Activated CD4-positive, alpha-beta T cell treated with anti-CD3 and anti-CD28 coated beads for 1 hour (primary cell): ENCODE measurements at places on chromosomes 6 and 20.

GRCh38 chr6:132418235-132418965 lies 17.1 kb upstream of the MOXD1 start:
- no peak for DNase-seq

GRCh38 chr6:166851911-166852310 lies 104.4 kb downstream of the RNASET2 start:
- no peak for DNase-seq

DNA sequence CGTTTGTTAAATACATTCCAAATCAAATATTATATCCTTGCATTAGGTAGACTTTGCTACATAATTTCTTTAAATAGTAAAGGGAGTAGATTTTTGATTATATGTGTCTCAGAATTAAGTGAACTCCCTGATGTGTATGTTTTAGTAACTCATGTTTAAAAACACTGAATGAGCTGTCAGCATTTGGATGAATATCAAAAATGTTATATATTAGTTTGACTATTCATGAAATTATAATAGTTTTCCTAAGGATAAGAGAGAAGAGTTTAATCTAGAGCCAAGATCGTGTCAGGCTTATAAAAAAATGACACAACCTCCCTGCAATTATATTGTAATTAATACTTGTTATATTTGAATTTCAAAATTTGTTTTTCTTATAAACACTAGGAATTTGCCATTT lies 195.2 kb downstream of the COL19A1 start:
- no peak for DNase-seq

- DNase-seq = no peak
Observed at GRCh38 chr6:112253841-112254816, at the start of gene LAMA4. TSS of gene LAMA4 (minus strand) at chr6:112254567. CDS start at chr6:112254150, 417 bp downstream.

- no peak for DNase-seq
Observed at GRCh38 chr6:107540465-107540857, 50.5 kb downstream of the SOBP start.

DNA sequence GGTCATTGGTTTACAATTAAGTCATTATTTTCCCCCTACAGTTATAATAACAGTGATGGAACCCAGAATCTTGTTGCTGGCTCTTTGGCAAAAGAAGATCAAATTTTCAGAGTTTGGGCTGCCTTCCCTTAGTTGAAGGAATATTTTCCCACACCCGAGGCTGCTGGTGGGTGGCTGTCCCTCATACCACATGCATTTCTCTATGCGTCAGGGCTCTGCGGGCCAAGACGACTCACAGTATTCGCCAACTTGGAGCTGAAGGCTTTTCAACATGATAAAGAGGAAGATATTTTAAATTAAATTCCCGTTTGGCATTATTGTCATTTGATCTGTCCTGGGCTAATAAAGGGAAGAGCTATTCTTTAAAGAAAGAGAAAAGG lies 102.2 kb upstream of the SASH1 start:
- no peak for DNase-seq

GRCh38 chr6:138440758-138441357 lies 36.8 kb downstream of the HEBP2 start:
- DNase-seq = no peak

DNA sequence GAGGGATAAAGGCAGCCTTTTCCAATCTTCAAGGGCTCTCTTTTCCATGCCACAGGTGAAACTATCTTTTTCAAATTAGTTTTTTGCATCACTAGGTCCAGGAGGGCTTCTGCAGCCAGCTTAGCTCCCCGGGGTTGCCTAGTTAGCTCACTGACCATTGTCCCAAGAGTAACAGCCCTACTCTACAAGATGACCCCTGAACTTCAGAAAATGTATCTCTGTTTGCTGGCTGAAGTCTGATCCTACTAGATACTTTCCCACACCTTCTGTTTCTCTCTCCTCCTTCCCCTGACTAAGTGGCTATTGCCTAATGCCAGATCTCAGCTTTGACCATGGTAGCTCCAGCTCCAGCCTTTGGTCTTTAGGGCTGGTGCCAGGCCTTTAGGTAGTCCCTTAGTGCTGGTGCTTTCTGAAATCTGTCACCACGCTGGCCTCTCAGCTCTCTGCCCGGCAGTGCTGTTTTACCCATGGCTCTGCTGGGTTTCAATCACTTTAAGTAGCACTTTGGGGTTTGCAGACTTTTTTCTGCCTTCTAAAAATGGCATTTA lies 255.1 kb downstream of the RNGTT start:
- no peak for DNase-seq

- DNase-seq = no peak
Observed at GRCh38 chr6:21188505-21189223, 404.9 kb upstream of the SOX4 start.

DNA sequence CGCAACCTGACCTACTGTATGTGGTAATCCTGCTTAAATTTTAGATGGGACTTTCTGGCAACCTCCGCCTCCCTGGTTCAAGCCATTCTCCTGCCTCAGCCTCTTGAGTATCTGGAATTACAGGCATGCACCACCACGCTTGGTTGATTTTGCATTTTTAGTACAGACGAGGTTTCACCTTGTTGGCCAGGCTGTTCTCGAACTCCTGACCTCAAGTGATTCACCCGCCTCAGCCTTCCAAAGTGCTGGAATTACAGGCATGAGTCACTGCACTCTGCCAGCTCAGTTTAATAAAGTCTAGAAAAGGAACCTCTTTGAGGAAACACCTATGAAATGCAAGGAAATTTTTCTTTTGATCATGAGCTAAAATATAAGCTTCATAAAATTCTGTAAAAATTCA lies 9.0 kb upstream of the PLCB4 start:
- no peak for DNase-seq

GRCh38 chr6:37204014-37204751 lies 34.2 kb downstream of the PIM1 start:
- DNase-seq = no peak

DNA sequence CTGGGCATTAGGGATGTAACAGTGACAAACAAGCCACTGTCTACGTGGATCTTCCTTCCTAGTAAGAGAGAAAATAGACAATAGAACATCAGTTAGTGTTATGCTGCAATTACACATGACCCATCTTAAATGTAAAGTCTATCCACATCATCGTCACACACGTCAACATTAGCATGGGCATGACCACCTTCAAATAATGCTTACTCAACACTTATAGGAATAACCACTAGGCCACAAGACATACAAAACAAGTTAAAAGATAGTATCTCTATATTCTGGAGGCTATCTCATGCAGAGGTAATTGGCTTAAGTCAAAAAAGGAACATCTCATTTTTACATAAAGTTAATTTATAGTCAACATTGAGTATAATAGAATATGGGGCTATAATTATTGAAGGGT lies 156.5 kb downstream of the MOXD1 start:
- no peak for DNase-seq

DNA sequence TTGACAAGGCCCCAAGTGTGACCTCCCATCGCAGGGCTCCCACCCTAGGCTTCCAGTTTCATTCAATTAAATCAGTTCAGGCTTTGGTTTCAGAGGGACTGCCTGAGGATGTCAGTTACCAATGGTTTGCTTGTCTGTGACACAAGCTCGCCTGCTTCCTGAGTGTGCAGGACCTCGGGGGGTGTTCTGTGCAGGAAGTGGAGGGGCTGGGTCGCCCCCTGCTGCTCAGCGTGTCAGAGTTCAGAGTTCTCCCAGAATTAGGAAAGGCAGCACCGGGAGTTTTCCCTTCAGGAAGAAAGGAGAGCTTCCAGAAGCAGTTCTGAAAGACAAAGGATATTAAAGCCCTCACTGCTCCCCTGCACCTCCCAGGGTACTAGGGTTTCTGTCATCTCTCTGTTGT lies 50.8 kb upstream of the TGM3 start:
- DNase-seq = no peak
